ENCODE measurements at places on chromosomes 1 and 21.
A peak's percentile ranks its signal among the peaks of the same experiment; 100 is the strongest.

DNA sequence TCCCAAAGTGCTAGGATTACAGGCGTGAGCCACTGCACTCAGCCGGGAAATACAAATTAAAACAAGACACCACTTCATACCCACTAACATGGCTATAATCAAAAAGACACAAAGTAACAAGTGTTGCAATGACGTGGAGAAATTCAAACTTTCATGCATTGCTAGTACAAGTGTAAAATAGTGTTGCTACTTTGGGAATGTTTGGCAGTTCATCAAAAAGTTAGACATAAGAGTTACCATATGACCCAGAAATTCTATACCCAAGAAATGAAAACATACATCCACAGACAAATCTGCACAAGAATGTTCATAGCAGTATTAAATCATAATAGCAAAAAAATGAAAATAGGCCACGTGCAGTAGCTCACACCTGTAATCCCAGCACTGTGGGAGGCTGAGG lies 16.4 kb downstream of the FOXJ3 start:
- no peak for DNase-seq

DNA sequence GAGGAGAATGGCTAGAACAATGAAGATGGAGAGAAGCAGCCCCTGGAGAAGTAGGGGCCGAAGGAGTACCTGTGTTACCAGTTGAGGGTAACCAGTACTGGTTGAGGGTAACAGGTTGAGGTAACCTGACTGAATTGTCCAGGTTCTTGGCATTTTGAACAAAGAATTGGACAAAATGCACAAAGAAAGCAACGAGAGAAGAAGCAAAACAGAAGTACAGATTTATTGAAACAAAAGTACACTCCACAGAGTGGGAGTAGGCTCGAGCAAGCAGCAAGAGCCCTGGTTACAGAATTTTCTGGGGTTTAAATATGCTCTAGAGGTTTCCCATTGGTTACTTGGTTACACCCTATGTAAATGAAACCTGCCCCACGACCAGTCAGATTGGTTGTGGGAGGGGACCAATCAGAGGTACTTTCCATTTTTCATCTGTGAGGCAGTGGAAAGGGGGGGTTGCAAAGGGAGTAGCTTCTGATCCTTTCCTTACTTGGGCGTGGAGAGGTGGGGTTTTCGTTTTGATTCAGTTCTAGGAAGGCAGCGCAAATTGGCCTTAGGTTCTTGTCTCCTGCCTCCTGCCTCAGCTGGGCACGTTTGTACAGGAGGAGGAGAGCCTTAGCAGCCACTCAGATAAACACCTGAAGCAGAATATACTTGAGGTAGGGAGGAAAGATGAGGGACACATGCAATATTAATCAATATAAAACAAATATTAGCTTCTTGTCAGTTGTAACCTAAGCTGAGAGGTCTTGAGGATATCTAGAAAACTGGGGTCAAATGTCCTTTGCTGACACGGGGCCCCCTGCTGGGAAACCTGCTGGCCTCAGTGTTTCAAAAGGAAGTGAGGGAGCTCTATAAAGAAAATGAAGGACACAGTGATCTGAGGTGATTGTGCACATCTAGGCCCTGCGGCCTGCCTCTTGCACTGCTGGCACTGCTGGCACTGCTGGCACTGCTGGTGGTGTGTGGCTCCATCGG lies 14.3 kb upstream of the LSM10 start:
- DNase-seq = peak; percentile 29

DNA sequence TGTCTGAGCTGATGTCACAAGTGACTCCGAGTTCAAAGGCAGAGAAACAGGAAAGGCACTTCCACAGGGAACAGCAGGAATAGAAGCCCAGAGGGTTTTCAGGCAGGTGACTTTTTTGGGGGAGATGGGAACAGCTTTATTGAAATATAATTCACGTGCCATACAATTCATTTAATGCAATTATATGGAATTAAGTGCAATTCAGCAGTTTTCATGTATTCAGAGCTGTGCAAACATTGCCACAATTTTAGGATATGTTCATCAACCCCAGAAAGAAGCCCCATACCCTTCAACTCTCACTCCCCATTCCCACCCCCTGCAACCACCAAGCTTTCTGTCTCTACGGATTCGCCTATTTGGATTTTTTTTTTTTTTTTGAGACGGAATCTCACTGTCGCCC lies 17.0 kb downstream of the KCNAB2 start:
- DNase-seq = no peak

DNA sequence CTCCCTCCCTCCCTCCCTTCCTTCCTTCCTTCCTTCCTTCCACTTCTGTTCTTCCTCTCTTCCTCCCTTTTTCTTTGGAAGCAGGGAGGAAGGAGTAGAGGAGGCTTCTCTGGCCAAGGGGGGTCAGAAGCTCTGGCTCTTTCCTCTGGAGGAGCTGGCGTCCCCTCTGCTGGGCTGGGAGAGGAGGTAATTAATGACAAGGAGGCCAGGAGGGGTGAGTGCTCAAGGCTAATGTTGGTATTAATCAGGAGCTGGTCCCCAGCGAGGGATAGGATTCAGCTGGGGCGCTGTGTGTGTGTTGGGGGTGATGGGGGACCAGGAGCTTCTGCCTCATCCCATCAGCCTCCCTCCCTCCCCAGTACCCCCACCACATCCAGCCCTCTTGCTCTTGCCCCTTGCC lies 6.2 kb upstream of the PEAR1 start:
- no peak for DNase-seq

GRCh38 chr1:89483010-89483756 lies 41.4 kb upstream of the LRRC8B start:
- peak; percentile 81 for DNase-seq

GRCh38 chr1:92217721-92218120 lies at the start of gene C1orf146:
Gene C1orf146, plus strand, starts transcription at chr1:92217915. Its CDS starts 13,506 bp downstream, at chr1:92231421.
- DNase-seq = no peak

- peak; percentile 2 for DNase-seq
Observed at GRCh38 chr1:111904478-111905218, 84.8 kb downstream of the KCND3 start.

DNA sequence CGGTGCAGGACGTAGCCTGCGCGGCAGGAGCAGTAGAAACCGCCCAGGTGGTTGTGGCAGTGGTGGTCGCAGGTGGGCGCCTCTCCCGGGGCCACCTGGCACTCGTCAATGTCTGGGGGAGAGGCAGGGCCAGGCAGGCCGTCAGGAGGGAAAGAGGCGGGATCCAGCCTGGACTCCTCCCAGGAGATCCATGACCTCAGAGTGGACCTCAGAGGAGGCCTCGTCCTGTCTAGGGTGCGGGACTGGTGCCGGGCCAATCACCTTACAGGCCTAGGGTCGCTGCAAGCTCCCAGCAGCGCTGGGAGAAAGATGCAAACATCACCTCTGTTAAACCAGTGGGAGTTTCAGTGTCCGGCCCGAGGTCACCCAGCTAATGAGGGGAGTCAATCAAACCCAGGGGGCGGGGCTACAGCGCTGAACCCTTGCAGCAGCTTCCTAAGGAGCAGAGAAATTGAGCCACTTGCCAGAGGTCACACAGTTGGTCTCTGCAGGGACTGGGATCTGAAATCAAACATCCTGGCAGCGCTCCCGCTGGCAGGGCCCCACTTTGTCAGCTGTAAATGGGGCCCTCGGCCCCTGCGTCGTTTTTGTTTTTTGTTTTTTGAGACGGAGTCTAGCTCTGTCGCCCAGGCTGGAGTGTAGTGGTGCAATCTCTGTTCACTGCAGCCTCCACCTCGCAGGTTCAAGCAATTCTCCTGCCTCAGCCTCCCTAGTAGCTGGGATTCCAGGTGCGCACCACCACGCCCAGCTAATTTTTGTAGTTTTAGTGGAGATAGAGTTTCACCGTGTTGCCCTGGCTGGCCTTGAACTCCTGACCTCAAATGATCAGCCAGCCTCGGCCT lies 1.4 kb downstream of the MASP2 start:
- no peak for DNase-seq

DNA sequence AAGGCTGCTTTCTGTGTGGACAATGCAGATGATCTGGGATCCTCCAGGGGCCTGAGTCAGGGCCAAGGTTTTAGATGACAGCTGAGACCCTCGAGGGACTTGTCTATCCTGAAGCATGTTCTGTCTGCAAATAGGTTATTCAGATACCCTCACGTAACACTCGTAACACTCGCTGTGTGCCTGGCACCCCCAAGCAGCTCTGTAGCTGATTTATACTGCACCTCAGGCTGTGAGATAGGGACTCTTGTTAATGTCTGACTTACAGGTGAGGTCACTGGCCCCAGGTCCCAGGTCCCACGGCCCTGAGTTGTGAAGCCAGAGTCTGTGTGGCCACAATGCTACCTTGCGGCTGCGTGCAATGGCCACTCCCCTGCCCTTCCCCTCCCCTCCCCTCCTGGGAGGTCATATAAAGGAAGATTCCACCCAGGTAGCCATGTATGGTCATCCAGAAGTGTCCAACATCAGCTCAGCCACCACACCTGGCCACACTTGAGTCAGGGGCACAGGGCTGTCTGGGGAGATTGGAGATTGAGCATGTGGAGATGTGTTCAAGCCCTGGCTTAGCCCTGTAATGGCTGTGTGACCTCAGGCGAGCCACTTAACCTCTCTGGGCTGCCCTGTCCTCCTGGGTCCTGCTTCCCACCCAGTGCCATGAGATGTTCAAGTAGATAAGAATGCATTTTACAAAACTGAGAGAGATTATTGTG lies 687.7 kb downstream of the MATN1 start:
- no peak for DNase-seq

DNA sequence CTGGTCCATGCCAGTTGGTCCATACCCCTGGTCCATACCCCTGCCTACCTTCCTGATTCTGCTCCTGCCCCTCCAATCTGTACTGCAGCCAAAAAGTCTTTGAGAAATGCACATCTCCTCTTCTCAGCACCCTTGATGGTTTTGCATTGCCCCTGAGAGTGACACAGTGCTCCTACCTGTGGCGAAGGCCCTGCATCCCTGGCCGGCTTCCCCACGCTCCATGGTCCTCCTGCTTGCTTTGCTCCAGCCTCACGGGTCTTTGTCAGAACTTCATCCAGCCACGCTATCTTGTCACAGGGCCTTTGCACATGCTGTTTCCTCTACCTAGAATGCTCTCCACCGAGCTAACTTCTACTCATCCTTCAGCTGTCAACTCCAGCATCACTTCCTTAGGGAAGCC lies 32.2 kb upstream of the TTC4 start:
- DNase-seq = no peak

DNA sequence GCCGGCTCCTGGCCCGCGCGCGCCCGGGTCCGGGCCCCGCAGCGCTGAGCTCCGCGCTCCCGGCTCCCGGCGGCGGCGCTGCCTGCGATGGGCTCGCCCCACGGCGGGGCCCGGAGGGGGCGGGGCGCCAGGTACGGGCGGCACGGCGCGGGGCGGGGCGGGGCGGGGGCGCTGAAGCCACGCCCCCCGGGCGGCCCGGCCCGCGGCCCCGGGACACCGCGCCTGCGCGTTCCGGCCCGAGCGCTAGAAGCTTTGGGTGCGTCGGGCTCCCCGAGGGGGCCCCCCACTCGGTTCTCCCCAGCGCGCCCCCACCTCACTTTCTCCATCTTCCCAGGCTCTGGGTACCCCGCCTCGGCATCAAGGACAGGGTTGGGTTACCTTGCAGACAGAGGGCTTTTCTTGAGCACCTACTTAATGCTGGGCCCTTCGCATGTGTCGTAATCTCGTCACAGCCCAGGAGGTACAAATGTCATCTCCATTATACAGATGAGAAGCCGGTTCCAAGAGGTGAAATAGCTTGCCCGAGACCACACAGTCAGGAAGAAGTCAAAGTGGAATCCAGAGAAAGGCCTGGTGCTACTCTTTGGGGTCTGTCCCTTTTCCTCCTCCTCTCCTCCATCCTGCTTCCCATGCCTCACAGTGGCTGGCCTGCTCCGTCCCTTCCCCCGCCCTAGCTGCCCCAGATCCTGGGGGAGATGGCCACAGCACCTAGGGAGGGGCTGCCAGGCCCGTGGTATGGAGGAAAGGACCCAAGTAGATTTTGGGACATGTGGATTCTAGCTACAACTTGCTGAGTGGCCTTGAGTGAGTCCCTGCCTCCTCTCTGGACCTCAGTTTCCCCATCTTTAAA lies 46.5 kb downstream of the RAP1GAP start:
- DNase-seq = no peak

Data from IMR-90 (cell line).